ENCODE measurements at places on chromosomes 13 and 19. TPM values are rescaled to one million over a fixed set of nuclear protein-coding genes. Genes with fewer than 3 reads are reported as not detected.

The TSHZ3 gene
- 30.8 TPM for total RNA-seq

The SIGLEC5 gene
- total RNA-seq, result not detected

The PSG6 gene
- not detected for total RNA-seq

The CAMSAP3 gene
- total RNA-seq, result not detected

All from posterior vena cava (tissue), 2 donors.